ENCODE measurements at places on chromosomes 4 and X. TPM values are rescaled to one million over a fixed set of nuclear protein-coding genes. Genes with fewer than 3 reads are reported as not detected.

CSAG3 gene
- total RNA-seq = not detected

GRCh38 chr4:172323288-172323687 lies 510.1 kb downstream of the GALNTL6 start:
- DNase-seq = no peak

XPNPEP2 gene
- total RNA-seq = 4.4 TPM

GRCh38 chrX:119655125-119655524 lies 37.8 kb downstream of the SEPTIN6 start:
- DNase-seq = peak; percentile 59

DNA sequence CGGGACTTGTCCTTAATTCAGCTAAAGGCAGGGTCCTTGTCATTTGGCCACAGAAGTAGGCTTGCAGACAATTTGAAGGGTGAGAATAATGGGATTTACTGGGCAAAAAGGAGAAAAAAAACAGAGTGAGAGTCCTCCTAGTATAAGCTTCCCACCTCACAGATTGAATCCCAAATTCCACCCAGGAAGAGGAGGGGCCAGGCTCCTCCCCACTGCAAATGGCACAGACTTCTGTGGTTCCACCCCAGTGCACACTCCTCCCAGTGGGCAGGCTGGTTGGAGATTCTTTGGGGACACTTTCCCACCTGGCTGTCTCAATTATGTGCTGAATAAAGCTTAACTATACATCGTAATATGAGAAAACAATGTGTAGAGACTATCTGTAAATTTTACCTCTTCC lies 31.6 kb downstream of the MEPE start:
- DNase-seq = no peak

DNA sequence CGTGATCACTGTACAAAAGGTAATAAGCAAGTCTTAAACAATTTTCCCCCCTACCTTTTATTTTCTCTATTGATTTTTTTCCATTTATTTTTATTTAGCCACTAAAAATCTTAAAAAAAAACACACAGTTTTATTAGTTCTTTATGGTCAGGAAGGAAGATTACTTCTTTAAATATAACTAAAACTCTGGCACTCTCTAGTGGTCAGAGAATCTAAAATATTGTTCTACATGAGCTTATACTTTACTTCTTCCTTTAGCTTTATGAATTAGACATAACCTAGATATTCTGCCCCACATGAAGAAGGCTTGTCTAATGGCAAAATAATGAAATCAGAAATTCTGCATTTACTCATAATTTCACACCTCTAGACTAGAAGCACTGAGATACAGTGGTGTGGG lies 135.2 kb downstream of the PDE5A start:
- no peak for DNase-seq

DNA sequence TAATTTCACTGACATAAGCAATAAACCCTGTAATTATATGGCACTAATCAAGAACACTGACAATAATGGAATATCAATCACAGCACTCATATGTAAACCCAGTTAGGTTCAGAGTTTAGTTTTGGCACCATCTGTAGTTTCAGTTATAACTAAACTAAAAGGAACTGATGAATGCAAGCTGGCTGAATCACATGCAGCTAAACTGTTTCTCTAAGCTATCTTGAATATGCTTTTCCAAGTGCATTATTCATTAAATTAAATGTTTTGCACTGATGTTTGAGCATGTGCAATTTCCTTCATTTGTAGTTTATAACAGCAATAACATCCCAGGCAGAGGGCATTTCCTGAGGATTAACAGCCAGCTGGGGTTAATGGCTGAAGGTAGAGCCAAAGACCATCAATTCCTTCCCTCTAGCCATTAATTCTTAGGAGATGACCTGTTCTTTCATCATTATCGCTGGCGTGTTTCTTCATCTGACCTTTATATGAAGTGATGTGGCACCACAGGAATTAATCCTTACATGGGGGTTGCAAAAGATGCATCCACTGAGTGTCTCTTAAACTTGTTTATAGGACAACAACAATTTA lies 562.8 kb upstream of the IGFBP7 start:
- no peak for DNase-seq

GRCh38 chrX:129534816-129535578 lies 5.1 kb upstream of the OCRL start:
- DNase-seq = no peak

DNA sequence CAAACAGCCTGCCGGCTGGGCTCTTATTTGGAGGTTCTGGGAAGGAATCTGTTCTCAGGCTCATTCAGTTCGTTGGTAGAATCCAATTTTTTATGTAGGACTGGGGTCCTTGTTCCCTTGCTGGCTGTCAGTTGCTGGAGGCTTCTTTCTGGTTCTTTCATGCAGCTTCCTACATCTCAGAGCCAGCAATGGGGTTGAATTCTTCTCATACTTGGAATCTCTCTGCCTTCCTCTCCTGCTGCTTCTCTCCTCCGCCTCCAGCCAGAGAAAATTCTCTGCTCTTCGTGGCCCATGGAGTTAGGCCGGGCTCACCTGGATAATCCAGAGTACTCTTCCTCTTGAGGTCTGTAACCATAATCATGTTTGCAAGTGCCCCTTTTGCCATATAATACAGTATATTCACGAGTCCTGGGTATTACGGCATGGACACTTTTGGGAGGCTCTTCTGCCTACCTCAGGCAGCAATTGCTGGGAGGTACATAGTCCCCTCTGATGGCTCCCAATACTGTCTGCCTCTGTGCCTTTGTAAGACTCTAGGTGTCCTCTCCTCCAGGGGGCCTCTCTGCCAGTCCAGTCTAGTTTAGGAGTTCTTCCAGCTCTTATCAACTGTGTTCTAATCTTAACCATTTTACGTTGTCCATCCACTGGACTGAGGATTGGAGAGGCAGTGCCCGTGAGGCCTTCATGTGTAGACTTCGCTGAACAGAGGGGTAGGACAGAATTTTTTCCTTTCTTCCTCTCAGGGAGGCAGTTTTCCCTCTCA lies 2.2 kb downstream of the TRMT44 start:
- no peak for DNase-seq

RPA4 gene
- 2.2 TPM for total RNA-seq

Data from uterus (tissue), 4 donors.